Astrocyte (in vitro differentiated cells and primary cell): ENCODE measurements at places on chromosomes 4 and X. TPM values are rescaled to one million over a fixed set of nuclear protein-coding genes. Genes with fewer than 3 reads are reported as not detected.

Gene TENM3
- total RNA-seq, result 127 TPM in 2 replicates

- H3K27me3 ChIP-seq, result no peaks in the 10 kb centered on the region
- no peaks in the 10 kb centered on the region for H3K36me3 ChIP-seq
- no peaks in the 10 kb centered on the region for H3K4me1 ChIP-seq
- DNase-seq, result no peak
- H3K27ac ChIP-seq, result no peak overlapping the region
Observed at GRCh38 chr4:187544461-187545053, 451.0 kb upstream of the ZFP42 start.

DNA sequence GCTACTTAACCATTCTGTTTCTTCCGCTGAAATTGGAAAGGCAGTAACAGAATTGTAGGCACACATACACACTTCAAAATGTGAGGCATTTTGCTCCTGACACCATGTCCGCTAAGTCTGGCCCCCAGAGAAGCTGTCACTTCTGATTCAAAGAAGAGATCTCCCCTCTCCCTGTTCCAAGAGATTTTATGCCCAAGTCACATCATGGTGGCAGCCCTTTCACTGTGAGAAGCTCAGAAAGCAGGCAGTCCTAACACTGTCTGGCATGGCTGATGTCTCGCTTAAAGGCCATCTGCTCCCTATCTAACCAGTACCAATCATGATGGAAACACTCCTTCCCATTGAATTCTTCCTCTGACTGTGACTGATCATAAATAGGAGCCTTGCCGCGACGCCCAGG, 83.9 kb downstream of the BEND2 start:
- no peaks in the 10 kb centered on the region for H3K4me1 ChIP-seq
- no peak overlapping the region for H3K27ac ChIP-seq
- no peaks in the 10 kb centered on the region for H3K36me3 ChIP-seq
- H3K4me3 ChIP-seq, result no peak overlapping the region
- DNase-seq, result no peak

DNA sequence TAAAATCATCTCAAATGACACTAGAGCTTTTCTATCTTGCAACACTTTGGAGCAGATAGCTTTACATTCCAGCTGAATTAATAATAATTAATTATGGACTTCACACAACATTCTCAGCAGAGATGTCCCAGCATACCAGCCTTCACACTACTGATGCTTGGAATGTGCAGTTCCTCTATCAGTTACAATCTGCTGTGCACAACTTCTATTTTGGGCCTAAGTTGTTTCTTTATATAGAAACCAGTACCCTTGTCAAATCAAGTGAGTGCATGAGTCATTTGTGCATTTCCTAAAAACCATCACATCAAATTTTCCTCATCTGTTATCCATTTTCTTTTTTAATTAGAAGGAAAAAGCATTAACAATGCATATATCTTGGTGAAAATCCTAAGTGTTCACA, 8.8 kb upstream of the RASL11B start:
- H3K27ac ChIP-seq, result no peak overlapping the region
- no peaks in the 10 kb centered on the region for H3K36me3 ChIP-seq
- H3K4me1 ChIP-seq, result peaks cover 4% of the 10 kb centered on the region
- no peaks in the 10 kb centered on the region for H3K27me3 ChIP-seq
- DNase-seq, result peak; percentile 79

- no peaks in the 10 kb centered on the region for H3K36me3 ChIP-seq
- H3K27ac ChIP-seq, result no peak overlapping the region
- H3K4me1 ChIP-seq, result no peaks in the 10 kb centered on the region
- no peak overlapping the region for H3K4me3 ChIP-seq
- DNase-seq, result no peak
- no peaks in the 10 kb centered on the region for H3K27me3 ChIP-seq
Observed at GRCh38 chr4:12519426-12519825, 964.7 kb downstream of the RAB28 start.

GRCh38 chr4:78862314-78862737, 76.9 kb downstream of the PAQR3 start:
- no peak overlapping the region for H3K4me3 ChIP-seq
- no peak for DNase-seq
- no peaks in the 10 kb centered on the region for H3K4me1 ChIP-seq
- no peaks in the 10 kb centered on the region for H3K27me3 ChIP-seq
- no peak overlapping the region for H3K27ac ChIP-seq
- peaks cover 4% of the 10 kb centered on the region for H3K36me3 ChIP-seq

DNA sequence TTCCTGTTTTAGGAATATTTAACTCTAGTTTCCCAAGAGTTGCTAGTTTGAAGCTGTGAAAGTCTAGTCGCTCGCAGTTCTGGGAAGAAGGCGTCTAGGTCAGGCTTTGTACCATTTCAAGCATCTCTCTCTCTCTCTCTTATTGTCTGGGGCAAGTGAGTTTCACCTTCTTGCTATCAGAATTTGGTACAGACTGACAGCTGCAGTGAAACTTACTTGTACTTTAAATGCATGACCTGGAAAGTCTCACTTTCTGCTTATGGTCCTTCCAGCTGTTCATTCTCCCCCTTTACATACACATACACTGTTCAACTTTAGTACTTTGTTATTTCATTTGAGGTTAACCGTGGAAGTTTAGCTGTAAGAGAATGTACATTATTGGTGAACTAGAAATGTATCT, 4.4 kb downstream of the FRMPD4 start:
- no peak overlapping the region for H3K4me3 ChIP-seq
- H3K27me3 ChIP-seq, result peaks cover 3% of the 10 kb centered on the region
